Osteoblast (primary cell): ENCODE measurements at places on chromosomes 3 and 15. TPM values are rescaled to one million over a fixed set of nuclear protein-coding genes. Genes with fewer than 3 reads are reported as not detected.

GRCh38 chr3:126342991-126343648, 14.1 kb downstream of the KLF15 start:
- DNase-seq, result peak; percentile 82

GRCh38 chr3:88626456-88627120, 476.8 kb downstream of the C3orf38 start:
- no peak for DNase-seq

DNA sequence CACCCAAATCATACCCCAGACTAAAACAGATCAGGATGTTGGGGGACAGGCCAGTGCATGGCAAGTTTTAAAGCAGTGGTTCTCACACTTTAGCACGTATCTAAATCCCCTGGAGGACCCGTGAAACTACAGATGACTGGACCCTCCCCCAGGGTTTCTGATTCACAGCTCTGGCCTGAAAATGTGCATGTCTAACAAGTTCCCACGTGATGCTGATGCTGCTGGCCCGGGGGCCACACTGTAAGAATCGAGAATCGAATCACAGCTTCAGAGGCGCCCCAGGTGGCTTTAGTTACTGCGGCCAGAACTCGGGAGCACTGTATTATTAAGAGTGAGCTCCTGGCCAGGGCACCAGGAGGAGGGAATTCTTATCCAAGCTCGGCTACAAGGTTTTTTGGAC, 11.6 kb downstream of the ADAMTS17 start:
- DNase-seq, result no peak

The GRK7 gene
- not detected in 2 replicates for total RNA-seq

GRCh38 chr3:176697284-176697889, 499.9 kb downstream of the TBL1XR1 start:
- no peak for DNase-seq

DNA sequence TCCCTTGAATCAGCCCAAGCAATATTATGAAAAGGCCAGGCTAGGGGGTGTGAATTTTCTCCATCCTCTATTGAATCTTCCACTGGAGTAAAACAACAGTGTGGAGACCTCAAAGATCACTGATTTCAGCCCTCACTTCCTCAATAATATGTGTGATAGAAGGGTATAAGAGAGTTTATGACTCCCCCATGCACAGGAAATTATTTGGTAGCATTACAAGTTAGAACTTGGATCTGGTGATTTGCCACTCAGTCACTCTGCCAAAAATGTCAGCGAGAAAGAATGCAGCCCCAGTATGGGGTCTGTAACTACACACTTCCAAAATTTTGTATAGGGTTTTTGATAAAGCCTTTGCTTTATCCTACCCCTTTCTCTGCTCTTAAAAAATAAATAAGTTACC, 81.0 kb upstream of the KCNMB2 start:
- DNase-seq, result no peak

The GPR171 gene
- total RNA-seq, result not detected in 2 replicates

- DNase-seq, result no peak
Observed at GRCh38 chr3:46690798-46691197, 2.7 kb downstream of the ALS2CL start.

The IQCF5 gene
- not detected in 2 replicates for total RNA-seq

The GOLGA8H gene
- under 0.01 TPM in 1 of 2 replicates, not detected in the other for total RNA-seq

The RTP1 gene
- not detected in 2 replicates for total RNA-seq

The TMOD2 gene
- total RNA-seq, result 9.8 and 10.3 TPM in 2 replicates
